ENCODE measurements at places on chromosomes 6 and 20.

DNA sequence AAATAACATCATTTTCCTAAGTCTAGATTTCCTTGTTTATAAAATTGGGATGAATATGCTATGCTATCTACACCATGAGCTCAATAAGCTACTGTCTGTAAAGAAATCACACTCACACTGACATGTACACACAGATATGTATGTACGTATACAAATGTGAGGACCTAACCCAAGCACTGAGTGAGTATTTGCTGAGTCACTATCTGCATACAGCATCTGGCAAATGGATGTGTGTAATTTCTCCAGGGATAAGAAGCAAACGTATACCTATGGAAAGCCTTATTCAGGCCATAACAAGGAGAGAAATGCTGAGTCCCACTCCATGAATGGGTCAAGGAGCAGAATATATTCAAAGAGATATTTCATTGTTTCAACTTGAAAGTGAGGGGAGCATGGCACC lies 153.9 kb downstream of the LPA start:
- no peak for DNase-seq

GRCh38 chr6:139643986-139644385 lies 269.5 kb upstream of the CITED2 start:
- DNase-seq: no peak

GRCh38 chr6:48183178-48183577 lies 72.2 kb upstream of the PTCHD4 start:
- no peak for DNase-seq

- DNase-seq: no peak
These were observed 151.6 kb downstream of the SOBP start for GRCh38 chr6:107641500-107641941.

GRCh38 chr6:68238097-68238601 lies 396.9 kb upstream of the ADGRB3 start:
- DNase-seq: no peak

DNA sequence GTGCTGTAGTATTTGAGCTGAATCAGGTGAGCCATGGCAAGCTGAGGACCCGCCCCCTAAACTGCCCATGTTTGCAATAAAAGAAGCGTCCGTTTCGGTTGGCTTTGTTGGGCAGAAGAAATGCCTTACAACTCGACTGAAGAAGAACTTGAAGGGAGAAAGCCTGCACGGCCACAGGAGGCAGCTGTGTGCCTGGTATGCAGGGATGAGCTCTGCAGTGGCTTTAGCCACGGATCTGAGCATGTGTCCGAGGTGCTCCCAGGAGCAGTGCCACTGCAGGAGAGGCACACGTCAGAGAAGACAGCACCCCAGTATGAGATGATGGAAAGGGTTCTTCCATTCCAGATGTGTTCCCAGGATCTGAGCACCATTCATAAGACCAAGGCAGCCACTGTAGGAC lies 23.5 kb downstream of the KIZ start:
- no peak for DNase-seq

DNA sequence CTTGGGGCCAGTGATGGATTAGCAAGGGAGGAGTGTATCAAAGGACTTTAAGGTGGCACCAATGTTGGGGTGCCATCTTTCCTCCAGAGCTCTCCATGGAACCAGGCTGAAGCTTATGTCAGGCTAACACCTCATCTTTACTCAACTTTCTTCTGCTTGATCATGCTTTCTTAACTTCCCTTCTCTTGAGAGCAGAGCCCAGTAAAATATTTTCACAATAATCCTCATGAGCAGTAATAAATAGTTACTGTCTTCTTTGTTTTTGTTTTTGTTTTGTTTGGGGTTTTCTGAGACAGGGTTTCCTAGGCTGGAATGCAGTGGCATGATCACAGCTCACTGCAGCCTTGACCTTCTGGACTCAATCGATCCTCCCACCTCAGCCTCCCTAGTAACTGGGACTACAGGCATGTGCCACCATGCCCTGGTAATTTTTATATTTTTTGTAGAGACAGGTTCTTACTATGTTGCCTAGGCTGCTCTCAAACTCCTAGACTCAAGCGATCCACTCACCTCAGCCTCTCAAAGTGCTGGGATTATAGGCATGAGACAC lies 127.9 kb upstream of the TOP1 start:
- DNase-seq: no peak

GRCh38 chr6:135192256-135193174 lies 11.4 kb downstream of the MYB start:
- DNase-seq: no peak

DNA sequence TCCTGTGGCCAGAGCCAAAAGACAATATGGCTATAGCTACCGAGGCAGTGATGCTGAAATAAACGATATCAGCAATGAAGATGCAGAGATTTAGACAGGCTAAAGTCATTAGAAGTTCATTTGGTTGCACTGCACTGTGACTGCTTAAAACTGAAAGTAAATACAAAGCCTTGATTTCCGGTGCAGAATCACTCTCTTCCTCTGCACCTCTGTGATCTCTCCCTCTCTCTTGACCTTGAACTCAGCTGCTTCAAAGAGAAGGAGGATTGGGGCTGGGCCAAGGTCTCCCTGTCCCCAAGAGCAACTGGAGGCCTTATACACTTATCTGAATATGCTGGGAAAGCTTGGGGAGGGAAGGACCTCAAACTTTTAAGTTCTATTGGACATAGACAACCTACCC lies 34.6 kb upstream of the SPACA1 start:
- no peak for DNase-seq

DNA sequence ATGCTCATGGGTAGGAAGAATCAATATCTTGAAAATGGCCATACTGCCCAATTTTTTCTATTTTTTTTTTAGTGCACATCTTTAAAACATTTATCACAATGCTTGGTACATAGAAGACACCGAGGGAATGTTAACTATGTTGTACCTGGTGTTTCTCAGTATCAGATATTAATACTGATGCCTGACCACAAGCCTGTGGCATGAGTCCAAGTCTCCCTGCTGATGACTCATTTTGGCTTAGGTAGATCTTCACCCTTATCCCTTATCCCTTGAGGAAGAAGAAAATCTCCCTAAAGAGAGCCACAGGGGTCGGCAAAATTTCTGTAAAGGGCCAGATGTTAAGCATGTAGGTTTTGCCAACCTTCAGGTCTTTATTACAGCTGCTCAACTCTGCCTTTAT lies 14.5 kb downstream of the CD109 start:
- no peak for DNase-seq

GRCh38 chr6:139330826-139331500 lies 39.2 kb upstream of the TXLNB start:
- no peak for DNase-seq

- no peak for DNase-seq
These were observed 48.7 kb downstream of the ADAT2 start for GRCh38 chr6:143401636-143402370.

DNA sequence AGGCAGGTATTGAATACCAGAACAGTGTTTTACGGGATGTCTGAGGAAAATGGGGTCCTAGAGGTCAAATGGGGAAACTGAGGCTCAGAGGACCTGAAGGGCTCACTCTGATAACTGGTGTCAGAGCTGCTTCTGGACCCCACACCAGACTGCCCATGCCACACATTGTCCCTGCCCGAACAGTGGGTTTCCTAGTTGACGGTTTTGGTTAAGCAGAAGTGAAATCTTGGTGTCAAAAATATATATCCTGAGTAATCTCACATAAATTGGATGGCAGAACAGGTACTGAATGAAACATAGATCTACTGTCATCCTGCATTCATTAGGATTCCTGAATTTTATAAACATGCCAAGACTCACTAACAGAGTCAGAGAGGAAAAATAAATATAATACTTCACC lies 16.3 kb downstream of the NOX3 start:
- DNase-seq: no peak

GRCh38 chr6:151387175-151387970 lies 4.0 kb downstream of the ZBTB2 start:
- no peak for DNase-seq

- no peak for DNase-seq
These were observed 7.0 kb upstream of the PLTP start for GRCh38 chr20:45918779-45919537.

DNA sequence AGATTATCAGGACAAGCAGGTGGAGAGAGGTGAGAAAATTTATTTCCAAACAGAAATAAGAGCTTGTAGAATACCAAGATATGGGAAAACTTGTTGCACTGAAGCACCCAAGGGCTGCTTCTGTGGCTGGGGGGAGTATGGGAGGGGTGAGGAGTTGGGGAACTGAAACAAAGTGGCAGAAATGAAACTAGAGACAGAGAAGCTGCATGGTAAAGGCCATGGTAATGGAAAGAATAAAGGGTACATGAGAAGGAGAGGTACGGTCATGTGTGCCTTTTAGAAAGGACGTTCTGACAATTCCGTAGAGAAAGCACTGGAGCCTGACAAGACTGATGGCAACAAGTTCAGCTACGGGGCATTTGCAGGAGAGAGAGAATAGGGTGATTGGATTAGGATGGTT lies 51.6 kb upstream of the RIN2 start:
- no peak for DNase-seq

GRCh38 chr6:168109171-168109570 lies 30.2 kb upstream of the FRMD1 start:
- DNase-seq: no peak

- DNase-seq: no peak
These were observed 38.9 kb upstream of the THBS2 start for GRCh38 chr6:169292338-169293124.

DNA sequence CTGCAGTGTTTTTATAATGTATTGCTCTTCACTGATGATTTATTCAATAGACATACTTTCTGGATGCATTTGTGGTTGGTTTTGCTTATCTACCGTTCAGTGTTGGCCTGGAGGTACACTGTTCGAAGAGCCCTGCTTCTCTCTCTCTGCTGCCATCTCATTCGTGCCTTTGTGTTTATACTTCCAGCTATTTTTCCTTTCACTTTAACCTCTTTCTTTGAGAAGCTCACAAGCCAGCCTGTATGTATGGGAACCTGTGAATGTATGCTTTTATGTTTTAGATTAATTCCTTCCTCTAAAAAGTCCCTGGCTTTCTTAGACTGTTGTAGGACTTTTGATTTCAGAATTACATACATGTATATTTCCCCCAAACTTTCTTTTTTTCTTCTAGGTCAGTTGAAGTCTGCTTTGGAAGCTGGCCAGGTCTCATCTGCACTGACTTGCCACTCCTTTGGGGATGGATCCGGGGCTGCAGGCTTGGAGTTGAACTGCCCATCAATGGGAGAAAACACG lies 83.0 kb downstream of the SCAND1 start:
- no peak for DNase-seq

- no peak for DNase-seq
These were observed 86.9 kb upstream of the TRAF3IP2 start for GRCh38 chr6:111692327-111693164.

- no peak for DNase-seq
These were observed 181.2 kb upstream of the SNX9 start for GRCh38 chr6:157641837-157642236.

- no peak for DNase-seq
These were observed 337.0 kb downstream of the PTPRT start for GRCh38 chr20:42852691-42853090.

- DNase-seq: no peak
These were observed 208.1 kb downstream of the PLCB4 start for GRCh38 chr20:9276966-9277468.

- DNase-seq: no peak
These were observed 21.1 kb upstream of the EDN1 start for GRCh38 chr6:12269110-12269509.

DNA sequence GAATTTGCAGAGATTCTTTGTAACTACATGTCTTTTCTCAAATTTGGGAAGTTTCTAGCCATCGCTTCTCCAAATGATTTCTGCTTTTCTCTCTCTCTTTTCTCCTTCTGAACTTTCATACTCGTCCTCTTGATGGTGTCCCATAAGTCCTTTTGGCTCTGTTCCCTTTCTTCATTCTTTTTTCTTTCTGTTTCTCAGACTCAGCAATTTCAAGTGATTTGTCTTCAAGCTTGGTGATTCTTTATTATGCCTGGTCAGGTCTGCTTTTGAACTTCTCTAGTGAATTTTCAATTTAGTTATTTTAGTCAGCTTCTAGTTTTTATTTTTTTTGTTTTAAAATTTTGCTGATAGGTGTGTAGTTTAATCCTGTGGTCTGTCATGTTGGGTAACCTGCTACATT lies 57.6 kb upstream of the EEF1E1 start:
- no peak for DNase-seq

DNA sequence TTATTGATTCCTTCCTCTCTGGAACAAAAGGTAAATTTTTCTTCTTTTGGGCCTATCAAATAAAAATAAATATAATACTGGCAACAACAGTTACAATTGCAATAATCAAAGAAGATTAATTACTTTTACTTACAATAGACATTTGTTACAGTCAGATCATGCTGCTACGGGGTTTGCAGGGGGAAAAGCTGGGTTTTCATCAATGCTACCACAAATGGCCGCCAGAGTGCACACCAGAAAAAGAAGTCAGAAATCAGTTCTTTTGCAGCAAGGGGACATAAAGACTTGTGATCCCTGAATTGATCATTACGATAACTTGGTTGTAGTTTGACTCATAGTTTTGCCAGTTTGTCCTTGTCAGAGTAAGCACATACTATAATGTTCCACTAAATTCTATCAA lies 714.5 kb upstream of the EYS start:
- no peak for DNase-seq

DNA sequence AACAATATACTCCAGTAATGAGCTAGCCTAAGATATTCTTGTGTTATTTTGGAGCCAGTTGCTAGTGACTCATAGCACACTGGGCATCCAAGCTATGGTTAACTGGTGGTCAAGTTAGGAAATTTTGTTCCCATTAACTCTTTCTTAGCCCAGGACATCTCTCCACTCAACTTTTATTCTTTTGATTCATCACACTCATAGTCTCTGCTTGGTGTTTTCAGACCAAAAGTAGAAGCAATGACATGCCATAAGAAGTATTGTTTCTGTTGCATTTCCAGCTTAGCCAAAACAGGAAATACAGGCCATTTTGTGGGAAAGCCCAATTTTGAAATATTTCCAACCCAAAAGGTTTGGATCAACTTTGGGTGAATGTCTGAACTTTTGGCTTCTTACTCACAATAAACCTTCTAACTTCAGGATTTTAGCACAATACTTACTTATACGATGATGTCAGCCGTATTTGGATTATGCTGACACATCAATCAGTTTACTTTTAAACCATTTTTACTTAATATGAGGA lies 31.6 kb upstream of the CCN2 start:
- DNase-seq: no peak

- no peak for DNase-seq
These were observed 348.2 kb downstream of the TFAP2B start for GRCh38 chr6:51166914-51167313.

- DNase-seq: no peak
These were observed 525 bp downstream of the NCOA7 start for GRCh38 chr6:125791151-125791819.

GRCh38 chr20:37627767-37628130 lies 66.1 kb upstream of the CTNNBL1 start:
- DNase-seq: no peak

GRCh38 chr6:30555816-30556065 lies 548 bp downstream of the GNL1 start:
- no peak for DNase-seq

GRCh38 chr20:47781632-47782031 lies 3.6 kb downstream of the SULF2 start:
- DNase-seq: no peak

- DNase-seq: no peak
These were observed 1.8 kb downstream of the KCNK5 start for GRCh38 chr6:39227476-39227875.
